ENCODE measurements at places on chromosomes 12 and 14.

- DNase-seq = no peak
Measured at GRCh38 chr12:108483213-108484059, 31.6 kb upstream of the FICD start.

- no peak for DNase-seq
Measured at GRCh38 chr12:40325349-40325960, 100.7 kb downstream of the LRRK2 start.

DNA sequence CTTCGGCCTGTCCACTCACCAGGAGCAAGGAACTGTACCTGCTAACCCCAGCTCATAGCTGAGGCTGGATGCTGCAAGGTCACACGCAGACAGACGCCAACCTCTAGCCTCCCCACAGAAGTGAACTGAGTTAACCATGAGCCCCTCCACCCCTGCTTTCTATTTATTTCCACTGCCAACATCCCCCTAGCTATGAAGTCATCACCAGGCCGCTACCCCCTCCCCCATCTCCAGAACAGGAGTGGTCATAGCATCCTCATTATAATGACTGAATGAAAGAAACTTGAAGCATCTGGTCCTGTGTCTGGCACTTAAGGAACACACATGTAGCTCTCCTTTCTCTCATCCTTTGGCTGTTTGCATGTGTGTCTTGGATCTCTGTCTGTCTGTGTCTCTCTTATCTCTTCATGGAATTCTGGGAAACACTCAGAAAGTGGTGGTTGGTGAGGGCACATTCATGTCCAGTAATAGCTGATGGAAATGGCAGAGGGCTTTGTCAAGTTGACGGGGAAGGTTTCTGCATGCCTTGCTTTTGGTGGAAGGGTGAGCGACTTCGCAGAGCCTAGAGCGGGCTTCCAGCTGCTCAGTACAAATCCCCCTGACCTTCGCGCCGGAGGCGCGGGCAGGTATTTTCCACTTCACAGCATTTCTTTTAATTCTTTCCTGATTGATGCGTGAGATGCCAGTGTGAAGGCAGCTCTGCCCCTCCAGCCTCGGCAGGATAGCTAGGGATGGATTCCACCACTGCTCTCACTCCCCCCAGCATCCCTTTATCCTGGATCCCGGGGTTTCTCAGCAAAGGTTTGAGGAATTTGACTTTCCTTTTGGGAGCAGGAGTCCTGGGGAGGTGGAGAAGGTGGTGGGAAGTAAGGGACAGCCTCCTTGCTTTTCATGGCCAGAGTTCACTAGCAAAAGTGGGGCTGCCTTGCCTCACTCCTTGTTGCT is 198.2 kb downstream of the CHST11 start:
- no peak for DNase-seq

DNA sequence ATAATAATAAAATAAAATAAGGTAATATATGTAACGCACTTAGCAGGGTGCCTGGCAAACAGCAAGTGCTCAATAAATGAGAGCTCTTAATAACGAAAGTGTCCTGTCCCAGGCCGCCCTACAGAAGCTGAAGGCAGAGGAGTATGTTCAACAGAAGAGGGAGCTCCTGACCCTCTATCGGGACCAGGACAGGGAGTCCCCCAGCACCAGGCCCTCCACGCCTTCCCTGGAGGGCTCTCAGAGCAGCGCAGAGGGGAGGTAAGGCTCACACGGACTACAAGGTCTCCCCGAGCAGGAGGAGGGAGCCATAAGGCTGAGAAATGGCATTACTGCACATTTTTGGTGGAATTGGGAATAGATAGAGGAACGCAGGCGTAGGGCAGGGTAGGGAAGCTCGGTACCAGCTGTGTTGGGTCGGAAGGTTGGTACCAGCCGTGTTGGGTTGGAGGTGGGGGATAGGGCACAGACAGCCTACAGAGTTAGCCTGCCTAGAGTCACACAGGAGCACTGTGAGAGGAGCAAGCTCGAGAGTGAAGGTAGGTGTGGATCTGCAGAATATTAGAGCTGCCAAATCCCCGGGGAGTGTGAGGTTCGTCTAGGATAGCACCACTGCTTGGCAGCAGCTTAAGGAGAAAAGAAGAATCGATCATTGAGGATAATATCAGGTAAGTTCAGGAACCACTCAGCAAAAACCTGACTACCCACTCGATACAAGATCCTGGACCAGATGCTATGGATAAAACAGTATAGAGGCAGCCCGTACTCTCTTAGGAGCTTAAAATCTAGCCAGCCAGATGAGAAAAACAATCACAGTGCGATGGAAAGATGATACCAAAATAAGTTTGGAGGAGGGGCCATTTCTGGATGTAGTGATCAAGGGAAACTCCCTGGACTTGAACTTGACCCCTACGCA is 15.3 kb downstream of the TNFRSF1A start:
- DNase-seq = no peak

DNA sequence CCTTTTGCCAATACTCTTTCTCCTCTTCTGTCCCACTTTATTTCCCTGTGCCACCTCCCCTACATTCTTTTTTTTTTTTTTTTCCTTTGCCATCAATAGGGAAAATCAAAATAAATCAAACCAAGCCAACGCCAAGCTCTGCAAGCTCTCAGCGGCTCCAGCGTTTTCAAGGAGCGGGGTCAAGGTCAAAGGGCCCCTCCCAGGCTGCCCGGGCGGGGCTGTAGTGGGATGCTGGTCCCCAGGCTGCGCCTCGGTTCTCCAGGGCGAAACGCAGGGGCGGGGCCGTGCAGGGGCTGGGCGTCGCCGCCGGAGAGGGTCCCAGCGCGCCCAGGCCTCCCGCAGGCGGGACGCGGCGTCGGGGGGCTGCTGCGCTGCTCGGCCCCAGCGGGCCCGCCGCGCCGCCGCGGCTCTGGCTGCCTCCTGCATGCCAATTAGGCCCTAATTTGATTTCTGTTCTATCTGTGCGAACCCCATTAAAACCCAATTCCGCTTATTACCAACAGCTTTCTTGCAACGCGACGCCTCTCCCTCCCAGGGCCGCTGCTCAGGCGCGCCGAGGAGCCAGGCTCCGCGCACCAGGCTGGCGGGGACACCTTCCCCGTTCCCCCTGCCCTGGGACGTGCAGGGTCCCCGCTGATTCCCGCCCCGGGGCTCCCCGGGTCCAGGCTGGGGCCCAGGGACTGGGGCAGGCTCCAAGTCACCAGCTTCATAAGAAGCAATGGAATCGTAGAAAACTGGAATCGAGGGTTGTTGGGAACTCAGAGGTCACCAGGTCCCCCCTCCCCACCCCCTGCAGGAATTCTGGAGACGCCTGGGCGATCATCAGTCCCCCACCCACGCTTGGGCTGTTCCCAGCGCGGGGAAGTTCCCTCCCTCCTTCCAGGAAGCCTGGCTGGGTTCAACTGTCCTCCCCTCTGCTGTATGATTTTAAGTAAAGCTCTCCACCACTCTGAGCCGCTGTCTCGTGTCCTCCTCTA is 50.7 kb upstream of the MAP1LC3B2 start:
- DNase-seq = peak; percentile 30

DNA sequence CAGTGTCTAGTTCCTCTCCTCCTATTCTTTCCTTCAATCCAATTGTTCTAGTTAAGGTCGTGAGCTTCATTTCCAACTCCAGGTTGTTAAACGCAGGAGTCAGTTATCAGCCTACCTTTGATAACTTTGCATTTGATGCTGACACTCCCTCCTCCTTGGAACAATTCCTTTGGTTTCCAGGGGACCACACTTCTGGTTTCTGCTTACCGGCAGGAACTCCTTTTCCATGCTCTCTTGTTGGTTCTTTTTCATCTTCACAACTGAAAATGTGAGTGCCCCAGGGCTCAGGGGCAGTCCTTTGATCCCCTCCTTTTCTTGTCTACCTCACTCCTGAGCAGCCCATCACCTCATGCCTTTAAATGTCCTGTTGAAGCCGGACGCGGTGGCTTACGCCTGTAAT is 5.0 kb downstream of the EEF1AKMT3 start:
- DNase-seq = no peak

DNA sequence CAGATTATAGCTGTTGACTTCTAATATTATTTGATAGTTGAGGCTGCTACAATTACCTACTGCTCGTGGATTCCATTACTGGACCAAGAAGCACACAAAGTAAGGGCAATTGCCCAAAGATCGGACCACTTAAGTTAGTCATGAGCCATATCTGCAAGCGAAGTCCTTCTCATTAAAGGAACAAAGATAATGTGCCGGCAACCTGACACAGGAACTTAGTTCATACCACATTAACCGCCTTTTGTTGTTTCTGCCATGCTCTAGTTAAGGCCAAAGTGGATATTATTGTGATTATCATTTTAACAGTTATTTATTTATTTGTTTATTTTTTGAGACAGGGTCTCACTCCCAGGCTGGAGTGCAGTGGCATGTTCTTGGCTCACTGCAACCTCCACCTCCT is 38.1 kb upstream of the TMED10 start:
- DNase-seq = no peak

- no peak for DNase-seq
Measured at GRCh38 chr14:38629412-38629811, 373.5 kb upstream of the CLEC14A start.

- no peak for DNase-seq
Measured at GRCh38 chr12:72011374-72011773, 72.7 kb downstream of the TPH2 start.

- DNase-seq = peak; percentile 29
Measured at GRCh38 chr12:109777544-109777943, 55.7 kb downstream of the TRPV4 start.

- no peak for DNase-seq
Measured at GRCh38 chr14:59869381-59870255, 958 bp downstream of the RTN1 start.

DNA sequence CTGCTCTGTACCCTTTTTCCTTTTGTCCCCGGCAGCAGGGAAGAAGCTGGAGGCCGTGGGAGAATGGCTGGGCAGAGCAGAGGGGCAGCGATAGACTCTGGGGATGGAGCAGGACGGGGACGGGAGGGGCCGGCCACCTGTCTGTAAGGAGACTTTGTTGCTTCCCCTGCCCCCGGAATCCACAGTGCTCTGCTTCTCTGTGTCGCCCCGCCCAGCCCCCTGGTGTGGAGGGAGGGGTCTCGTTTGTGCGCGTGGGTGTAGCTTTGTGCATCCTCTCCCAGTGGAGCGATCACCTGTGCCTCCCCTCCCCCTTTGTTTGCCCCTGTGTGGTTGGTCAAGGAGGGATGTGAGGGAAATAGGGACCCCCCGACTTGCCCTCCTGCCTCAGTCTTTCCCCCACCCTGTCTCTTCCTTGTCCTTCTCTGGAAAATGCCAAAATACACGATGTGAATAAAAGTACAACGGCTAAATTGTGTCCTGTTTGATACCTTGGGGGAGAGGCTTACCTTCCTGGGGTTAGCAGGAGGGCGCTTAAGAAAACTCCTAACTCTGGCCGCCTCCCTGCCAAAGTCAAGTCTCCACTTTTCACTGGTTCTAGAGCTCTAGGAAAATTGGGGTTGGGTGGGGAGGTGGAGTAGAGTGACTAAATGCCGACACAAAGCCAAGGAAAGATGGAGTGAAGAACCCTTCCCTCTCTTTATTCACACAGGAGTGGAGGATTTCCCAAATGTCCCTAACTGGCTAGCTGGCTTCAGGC is 990 bp upstream of the TPI1 start:
- DNase-seq = peak; percentile 31

DNA sequence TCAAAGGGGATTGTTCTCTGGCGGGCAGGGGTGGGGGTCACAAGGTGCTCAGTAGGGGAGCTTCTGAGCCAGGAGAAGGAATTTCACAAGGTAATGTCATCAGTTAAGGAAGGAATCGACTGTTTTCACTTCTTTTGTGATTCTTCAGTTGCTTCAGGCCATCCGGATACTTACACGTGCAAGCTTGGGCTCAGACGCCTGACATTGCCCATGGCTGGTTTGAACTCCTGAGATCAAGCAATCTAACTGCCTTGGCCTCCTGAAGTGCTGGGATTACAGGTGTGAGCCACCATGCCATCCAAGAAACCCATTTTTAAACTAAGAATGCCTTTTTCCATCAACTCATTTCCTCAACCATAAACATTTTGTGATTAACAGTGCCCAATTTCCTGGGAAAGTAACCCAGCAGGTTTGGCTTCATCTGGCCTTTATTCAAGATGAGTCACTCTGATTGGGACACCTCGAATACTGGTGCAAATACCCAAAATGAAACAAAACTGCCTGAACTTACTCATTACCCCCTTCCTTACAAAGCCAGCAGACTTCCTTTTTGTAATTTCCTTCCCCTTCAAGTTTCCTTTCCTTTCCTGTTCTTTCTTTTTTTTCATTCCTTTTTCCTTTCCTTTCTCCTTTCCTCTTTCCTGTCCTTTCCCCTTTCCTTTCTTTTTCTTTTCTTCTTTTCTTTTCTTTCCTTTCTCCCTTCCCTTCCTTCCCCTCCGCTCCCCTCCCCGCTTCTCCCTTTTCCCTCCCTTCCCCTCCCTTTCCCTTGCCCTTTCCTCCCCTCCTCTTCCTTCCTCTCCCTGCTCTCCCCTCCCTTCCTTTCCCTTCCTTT is 10.2 kb upstream of the RNASE10 start:
- no peak for DNase-seq

- DNase-seq = no peak
Measured at GRCh38 chr14:55712491-55712890, 132.5 kb downstream of the KTN1 start.

DNA sequence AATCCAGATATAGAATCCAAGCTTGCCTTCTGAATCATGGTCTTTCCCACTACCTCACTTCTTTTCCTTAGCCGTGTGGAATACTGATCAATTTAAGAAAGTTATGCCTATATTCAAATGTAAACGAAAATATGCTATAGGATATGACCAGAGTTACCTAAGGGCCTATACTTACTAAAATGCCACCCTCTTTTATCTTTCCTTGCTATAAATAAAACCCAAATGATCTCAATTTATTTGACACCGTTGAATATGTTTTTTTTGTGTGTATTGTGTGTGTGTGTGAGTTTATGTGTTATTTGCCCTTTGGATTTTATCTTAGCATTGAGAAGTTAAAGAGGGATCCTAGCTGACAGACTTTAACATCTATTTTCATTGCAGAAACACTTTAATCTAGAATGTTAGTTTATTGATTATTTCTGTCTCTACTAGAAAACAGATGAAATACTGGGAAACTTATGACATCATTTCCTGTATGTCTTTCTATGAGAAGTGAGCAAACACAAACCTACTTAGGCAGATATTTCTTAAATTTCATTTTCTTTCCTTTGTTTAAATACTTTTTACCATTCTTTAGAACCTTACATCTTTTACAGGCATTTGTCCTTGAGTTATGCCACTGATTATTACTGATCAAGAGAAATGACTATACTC is 2.0 kb upstream of the TAS2R9 start:
- DNase-seq = no peak

DNA sequence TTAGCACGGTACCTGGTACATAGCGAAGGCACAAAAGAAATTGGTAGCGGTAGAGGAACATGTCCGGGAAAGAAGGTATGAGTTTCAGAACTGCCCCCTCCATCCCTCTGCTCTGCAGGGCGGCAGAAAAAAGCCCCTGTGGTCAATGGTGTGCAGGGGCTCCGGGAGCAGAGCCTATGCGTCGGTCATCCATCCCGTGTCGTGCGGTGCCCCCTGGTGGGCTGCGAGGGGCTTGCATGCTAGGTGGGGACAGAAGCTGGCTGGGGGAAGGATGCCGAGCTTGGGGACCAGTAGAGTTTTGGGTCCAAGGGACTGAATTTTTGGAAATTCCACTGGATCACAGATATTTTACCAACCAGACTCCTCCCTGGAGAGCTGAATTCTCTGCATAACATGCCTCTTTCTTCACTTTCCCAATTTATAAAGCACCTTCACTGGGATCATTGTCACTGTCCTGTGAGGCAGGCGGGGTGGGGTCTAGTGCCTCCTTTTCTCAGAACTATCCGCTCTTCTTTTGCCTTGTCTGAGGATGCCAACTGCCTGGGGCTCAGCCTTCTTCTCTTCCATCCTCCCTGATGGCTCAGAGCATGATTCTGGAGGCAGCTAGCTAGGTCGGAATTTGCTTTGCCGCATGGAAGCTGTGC is 148.7 kb downstream of the SMOC1 start:
- peak; percentile 79 for DNase-seq

All from activated naive CD8-positive, alpha-beta T cell treated with anti-CD3 and anti-CD28 coated beads, Interleukin-2, amount 50 U/mL, for 24 hours (primary cell).